ENCODE measurements at places on chromosomes 16 and 17.

DNA sequence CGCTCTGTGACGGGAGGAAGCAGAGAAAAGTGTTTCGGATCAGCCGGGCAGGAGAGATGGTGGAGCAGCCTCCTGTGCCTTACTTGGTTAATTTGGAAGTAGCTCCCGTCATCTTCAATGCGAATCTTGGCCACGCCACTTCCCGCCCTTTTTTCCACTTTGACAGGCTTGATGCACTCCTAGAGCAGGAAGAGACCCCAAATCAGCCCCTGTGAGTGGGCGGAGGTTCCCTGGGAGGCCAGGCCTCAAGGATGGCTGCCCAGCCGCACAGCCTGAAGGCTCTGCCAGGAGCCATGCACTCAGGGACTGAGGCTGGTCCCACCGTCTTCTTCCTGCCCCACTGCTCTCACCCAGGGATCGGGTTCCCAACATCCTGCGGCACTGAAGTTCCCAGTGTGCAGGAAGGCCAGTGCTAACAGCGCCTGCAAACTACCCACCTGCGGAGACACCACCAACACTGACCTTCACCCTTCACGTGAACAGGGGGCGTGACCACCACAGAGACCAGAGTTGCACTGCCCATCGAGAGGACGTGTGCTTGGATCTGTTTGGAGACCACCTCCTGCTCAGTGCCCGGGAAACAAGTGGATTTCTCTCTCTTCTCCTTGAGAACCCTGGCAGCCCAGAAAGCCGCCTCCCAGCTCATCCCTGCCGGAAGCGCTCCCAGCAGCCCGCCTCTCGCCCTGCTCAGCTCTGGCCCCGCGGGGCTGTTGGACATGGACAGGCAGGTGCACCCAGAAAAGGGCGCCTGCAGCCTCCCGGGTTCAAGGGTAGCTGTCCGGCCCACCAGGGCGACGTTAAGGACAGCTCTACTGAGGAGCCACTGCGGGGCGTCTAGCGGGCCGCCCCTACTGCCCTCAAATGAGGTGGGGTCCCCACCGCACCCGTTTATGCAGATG, 988 bp downstream of the CIAO3 start:
- DNase-seq: no peak

GRCh38 chr16:8600144-8600775, 9.9 kb upstream of the TMEM114 start:
- no peak for DNase-seq

GRCh38 chr16:24729951-24730815, 732 bp downstream of the TNRC6A start:
- DNase-seq: peak; percentile 12

DNA sequence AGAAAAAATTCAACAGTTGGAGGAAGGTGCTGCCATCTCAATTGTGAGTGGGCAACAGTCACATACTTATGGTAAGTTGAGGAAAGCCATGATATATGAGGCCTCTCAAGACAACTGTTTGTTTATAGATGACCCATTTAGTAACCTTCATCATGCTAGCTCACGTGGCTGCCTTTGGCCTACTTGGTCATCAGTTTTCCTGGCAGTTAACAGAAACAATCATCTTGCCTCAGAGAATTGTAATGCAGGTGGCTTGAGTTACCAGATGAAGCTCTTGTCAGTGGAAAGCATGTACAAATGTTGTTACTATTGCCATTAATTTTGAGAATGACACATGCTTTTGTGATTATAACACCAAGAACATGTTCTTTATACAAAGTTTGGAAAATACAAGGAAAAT, 14.7 kb downstream of the TPPP3 start:
- DNase-seq: no peak

DNA sequence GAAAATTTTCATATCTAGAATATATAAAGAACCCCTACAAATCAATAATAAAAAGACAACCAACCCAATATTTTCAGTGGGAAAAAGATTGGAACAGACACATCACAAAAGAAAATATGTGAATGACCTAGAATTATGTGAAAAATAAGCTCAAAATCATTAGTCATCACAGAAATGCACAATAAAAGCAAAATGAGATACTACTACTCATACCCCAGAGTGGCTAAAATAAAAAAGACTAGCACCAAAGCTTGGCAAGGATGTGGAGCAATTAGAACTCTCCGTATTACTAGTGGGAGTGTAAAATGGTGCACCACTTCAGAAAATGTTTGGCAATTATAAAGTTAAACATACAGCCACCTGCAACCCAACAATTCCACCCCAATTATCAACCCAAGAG, 48.0 kb upstream of the CDH5 start:
- no peak for DNase-seq

GRCh38 chr16:80526418-80527061, 14.3 kb upstream of the DYNLRB2 start:
- peak; percentile 4 for DNase-seq

DNA sequence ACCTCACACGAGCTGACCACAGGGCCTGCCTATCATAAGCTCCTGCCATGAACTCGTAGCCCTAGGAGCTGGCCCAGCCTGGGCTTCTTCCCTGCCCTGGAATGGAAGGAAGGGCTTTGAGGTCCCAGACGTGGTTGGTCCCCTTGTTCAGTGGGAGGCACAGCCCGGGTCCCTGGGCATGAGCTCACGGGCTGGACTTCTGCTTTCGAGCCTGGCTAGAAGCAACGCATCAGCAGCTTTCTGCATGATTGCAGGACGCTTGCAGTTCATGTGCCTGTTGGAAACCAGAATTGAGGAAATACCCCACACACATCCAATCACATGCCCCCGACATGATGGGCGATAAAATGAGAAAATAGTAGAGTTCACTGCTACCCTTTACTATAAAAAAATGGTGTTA, 293.3 kb downstream of the MAF start:
- no peak for DNase-seq

DNA sequence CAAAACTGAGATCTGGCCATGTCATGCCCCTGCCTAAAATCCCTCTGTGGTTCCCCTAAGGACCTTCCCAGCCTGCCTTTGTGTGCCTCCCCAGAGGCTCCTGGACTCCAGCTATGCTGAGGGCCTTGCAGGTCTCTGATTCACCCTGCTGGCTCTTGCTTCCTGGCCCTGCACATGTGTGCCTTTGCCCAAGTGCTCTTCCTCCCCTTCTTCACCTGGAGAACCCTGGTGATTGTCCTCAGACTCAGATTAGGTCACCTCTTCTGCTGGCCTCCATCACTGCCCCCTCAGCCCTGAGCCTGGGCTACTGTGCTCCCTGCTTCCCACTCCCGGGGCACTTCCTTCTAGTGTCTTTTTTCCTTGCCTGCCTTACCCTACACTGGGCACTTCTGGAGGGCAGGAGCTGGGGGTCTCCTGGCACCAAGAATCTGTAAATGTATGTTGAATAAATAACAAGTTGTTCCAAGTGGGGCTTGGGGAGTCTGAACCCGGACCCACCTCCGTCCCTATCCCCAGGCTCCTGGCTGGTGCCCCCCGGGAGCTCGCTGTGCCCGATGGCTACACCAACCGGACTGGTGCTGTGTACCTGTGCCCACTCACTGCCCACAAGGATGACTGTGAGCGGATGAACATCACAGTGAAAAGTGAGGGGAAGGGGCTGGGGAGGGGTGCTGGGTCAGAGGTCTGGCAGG, 7.8 kb downstream of the ITGA3 start:
- no peak for DNase-seq

DNA sequence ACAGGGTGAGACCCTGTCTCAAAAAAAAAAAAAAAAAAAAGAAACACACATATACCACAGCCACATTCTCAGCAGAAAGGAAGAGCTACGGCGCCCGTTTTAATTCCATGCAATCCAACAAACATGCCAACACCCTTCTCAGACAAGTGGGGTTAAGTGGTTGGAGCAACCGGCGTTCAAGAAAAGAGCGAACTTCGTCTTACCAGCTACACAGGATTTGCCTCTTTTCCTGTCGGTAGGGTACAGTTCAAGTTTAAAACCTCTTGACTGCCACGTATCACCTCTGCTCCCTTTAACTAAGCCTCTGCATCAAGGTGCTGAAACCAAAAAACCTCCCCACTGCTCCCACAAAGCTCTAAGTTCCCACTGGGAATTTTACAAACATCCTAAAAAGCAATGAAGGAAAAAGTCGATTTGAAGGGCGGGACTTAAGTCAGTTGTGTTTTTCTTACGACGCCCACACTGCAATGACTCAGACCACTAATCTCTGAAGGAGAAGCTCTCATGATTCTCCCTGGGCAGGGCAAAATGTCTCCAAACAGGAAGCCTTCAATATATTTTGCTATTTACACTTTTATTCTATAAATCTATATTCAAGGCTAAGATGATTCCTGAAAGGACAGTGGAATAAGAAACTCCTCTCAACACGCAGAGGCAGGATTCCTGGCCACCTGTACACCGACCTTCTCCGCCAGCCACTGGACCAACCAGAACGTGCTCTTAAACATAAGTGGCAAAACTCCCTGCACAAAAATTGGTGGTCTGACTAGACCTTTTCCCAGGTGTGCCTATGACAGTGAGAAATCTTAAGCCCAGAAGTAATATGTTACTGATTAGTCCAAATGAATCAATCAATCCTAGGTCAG, 18.8 kb downstream of the SRP68 start:
- DNase-seq: no peak

GRCh38 chr16:86614699-86615098, 36.4 kb downstream of the FOXL1 start:
- no peak for DNase-seq

DNA sequence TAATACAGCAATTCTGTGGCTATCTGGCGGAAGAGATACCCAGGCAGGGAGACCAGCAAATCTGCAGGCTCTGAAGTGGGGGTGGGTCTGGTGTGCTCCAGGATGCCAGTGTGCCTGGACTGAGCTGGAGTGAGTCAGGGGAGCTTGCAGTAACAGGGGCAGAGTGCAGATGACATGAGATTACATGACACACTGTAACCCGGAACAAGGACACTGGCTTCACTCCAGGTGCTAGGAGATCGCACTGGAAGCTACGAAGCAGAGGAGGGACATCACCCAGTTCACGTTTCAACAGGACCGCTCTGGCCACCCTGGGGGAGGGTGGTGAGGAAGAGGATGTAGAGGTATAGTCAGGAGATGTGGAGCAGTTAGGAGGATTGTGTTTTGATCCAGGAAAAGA, 475.6 kb downstream of the CDH13 start:
- no peak for DNase-seq

- no peak for DNase-seq
Observed at GRCh38 chr16:31298340-31298739, 38.6 kb downstream of the ITGAM start.

- no peak for DNase-seq
Observed at GRCh38 chr17:76820039-76820438, 48.2 kb upstream of the MGAT5B start.

DNA sequence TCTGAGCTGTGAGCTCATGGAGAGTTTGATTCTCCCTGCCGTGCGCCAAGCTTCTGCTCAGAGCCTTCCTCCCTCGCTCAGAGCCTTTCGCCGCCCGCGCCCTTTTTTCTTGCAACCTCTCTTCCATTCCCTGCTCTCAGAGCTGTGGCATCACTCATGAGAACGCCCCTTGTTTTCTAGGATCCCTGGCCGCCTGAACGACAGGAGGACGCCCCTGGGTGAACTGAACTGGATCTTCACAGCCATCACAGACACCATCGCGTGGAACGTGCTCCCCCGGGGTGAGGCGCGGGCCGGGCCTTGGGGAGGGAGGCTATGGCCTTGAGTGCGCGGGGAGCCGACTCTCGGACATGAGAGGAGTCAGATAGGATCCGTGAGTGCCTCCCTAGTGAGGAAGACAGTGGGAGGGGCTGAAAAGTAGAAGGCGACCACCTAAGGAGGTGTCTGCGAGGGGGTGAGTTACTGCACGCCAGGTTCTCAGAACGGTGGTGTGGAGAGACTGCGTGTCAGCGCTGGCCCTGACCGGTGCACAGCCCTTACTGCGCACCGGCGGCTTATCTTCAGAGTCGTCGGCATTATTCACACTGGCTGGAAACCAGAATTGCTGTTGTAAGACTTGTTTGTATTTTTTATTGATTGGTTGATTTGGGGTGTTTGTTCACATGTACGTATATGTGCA, 169.5 kb upstream of the CHMP6 start:
- DNase-seq: no peak

GRCh38 chr16:4011940-4012629, 104.2 kb downstream of the ADCY9 start:
- DNase-seq: no peak

DNA sequence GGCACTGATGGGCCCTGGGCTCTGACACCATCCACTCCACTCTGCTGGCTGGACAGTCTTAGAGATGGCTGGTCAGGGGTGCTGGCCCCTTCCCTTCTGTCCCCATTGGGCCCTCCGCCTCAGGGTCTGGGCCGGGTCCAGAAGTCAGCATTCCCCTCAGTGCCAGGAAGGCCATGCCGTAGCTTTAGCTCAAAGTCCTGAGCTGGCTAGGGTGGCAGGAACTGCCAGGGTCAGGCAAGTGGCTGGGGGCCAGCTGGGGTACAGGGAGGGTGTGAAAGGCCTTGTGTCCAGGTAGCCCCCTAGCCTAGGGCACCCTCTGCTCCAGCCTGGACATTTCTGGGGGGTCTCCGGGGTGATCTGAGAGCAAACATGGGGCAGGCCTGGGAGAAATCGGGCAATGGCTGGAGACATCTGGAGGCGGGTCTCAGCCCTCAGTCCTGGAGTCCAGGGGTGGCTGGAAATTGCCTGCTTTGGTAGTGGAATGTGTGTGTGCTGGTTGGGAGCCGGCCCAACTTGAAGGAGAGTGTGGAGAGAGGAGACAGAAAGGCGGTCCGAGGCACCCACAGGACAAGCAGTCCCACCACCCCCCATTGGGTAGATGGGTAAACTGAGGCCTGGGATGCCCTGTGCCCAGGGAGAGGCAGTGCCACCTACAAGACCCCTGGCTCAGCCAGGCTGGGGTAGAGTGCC, 32.5 kb downstream of the TPSG1 start:
- no peak for DNase-seq

Data from amygdala (tissue), 56 donors.